NCI-H1417 treated with DMSO at 0.1 percent for 48 hours (cell line): ENCODE measurements at places on chromosomes 2 and 18.

- no peak for DNase-seq
These were observed 8.7 kb upstream of the AAK1 start for GRCh38 chr2:69652206-69652605.

DNA sequence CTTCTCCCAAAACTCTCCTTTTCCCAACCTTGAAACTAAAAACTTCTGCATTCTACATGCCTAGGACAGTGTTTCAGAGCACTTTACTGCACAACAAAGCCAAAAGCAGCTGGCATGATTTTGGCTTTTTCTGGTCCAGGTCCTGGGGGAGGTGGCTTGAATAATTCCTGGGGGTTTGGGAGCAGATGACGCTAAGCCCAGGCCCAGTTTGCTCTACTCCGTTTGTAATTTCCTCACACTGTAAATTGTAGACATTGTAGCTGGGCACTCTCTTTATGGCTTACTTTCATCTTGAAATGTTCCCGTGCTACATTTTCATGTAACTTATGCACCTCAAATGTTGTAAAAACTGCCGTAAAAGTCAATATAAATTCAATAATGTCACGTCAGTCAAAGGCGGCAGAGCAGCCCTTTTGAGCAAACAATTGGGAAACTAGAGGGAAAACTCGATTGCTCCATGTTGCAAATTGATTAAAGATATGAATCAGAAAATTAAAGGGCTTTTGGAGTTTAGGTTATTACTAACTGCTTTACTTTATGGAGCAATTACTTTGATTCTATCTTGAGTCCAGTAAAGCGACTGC, 373.2 kb upstream of the SLC14A2 start:
- no peak for DNase-seq

- peak; percentile 45 for DNase-seq
These were observed 108.8 kb downstream of the SLC4A3 start for GRCh38 chr2:219736209-219736608.

DNA sequence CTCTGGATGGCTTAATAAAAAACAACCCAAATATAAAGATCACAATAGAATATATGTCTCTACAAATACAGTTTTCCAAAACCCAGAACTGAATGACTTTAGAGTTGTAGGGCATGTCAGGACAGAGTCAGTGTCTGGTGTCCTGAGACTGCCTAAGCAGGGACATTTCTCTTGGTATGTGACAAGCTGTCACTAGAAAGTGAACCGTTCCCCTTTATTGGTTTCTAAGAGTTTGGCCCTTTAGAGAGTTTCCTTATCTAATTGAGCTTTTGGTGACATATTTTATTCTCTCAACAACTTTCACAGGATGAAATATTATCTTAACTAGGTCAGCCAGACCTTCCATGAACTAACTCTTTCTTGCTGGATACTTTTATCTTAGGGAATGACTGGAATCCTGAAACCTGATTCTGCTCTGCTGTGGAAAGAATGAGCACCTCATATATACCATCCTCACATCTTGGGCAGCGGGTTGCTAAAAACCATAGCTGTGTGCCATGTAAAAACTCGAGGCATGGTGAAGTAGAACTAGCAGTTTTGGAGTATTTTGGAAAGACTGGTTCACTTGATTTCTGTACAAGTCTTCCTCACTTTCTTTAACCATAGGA, 54.8 kb downstream of the CAVIN2 start:
- no peak for DNase-seq

- DNase-seq, result no peak
These were observed 94.0 kb downstream of the CDK15 start for GRCh38 chr2:201900362-201900761.

GRCh38 chr2:43519643-43520221, 76.1 kb downstream of the THADA start:
- no peak for DNase-seq

DNA sequence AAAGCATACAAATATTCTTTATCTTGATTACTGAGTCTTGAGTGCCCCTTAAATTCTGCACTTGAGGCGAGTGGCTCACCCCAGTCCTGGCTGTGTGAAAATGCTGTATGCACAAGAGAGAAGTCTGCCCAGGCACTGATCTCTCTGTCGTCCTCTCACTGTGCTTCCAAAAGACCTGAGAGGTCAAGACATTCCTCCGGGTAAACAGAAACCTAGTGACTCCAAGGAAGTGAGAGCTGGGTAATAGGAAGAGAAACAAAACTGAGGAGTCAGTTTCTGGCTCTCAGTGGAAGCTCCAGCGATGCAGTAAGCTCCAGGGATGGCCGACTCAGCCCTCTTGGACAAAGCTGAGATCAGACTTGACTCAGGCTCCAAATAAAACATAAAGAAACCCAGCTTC, 70.9 kb downstream of the AAK1 start:
- no peak for DNase-seq

GRCh38 chr2:162153608-162154224, 1.7 kb upstream of the GCG start:
- no peak for DNase-seq
